Stimulated activated CD8-positive, alpha-beta memory T cell treated with anti-CD3 and anti-CD28 coated beads, Interleukin-15, amount 100 ng/mL, for 1 hour (primary cell): ENCODE measurements at places on chromosomes 13 and 19.

GRCh38 chr13:83327091-83327490, 555.2 kb downstream of the SLITRK1 start:
- DNase-seq: no peak

DNA sequence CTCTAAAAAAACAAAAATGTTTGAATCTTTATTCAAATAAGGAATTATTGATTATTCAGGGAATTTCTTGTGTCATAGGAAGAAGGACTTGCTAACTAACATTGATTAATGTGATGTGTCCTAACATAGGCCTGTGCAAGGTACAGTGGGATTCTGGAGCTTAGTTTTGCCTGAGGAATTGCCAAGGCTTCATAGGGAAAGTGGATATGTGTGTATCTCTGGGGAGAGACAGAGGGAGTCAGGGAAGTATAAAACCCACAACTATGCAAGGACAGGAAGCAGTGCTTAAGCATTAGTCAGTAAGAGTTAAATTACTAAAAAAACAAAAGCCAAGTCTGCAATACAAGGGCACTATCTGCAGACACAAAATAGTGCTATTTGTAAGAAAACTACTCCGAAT, 59.6 kb downstream of the WDFY2 start:
- DNase-seq: no peak

- no peak for DNase-seq
Measured at GRCh38 chr13:75225288-75226032, 256.5 kb downstream of the TBC1D4 start.

DNA sequence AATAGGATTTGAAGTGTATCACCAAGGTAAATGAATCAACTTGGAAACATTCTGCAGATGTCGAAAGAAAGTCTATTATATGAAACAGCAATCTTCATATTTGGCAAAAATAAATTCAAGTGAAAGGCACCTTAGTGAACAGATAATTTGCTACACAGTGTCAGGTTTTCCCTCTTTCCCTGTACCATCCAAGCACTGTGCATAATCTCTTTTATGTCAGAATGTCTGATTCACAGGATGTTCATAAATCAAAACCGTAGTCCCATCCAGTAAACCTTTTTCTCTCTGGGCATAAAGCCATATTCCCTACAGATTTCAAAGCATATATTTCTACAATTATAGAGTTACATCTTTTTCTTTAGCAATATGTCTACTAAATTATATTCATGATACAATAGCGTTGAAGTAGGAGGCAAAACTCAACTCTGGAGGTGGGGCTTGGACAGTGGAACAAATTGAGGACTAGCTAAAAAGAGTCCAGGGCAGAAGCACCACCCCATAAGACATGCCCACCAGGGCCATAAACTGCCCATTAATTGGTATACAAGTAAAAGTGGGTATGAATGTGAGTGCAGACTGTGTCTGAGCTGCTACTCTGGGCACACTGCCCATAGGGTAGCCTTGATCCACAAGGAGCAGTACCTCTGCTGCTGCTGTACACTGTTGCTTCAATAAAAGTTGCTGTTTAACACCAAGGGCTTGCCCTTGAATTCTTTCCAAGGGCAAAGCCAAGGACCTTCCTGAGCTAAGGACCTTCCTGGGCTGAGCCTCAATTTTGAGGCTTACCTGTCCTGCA, 72.1 kb upstream of the MYCBP2 start:
- DNase-seq: no peak

DNA sequence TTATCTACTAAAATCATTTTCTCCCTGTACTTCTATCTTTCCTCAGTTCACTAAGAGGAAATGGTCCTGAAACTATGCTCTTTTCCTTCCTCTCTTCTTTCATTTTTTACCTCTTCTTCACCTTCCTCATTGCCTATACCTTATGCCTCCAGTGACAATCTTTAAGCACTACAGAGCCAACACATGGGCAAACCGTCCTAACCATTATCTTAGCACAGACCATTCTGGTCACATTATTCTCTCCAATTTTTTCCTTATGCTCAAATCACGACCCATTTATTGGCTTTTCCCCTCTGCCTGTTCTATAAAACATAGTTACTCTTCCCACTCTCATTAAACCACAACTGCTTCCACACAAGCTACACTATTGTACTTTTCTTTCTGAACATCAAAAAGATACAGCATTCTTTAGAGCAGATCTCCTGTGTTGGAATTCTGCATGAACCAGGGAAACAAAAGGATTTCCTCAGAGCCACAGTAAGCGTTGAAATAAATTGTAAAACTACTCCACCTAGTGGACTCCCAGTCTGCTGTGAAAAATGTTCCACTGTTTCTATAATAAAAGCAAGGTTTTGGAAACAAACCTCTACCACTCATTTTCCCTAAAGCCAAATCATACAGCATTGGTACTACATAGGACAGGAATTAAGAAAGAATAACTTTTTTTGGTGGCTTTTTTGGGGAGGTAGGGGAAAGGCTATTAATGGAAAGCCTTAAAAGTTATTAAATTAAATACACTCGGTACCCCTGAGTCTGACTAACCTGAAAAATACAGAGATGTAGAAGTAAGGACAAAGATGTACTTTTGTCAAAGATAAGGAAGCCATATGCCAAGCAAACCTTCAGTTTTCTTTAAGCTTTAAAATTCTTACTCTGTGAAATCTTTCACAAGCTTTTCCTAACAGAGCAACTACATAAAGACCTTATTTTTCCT, 19.5 kb downstream of the NUFIP1 start:
- no peak for DNase-seq

GRCh38 chr13:88908961-88909441, 1237.8 kb downstream of the SLITRK5 start:
- no peak for DNase-seq
